Stimulated activated CD4-positive, alpha-beta T cell treated with anti-CD3 and anti-CD28 coated beads, TNF-alpha, amount 100 ng/mL, for 24 hours (primary cell): ENCODE measurements at places on chromosomes 4 and X.

DNA sequence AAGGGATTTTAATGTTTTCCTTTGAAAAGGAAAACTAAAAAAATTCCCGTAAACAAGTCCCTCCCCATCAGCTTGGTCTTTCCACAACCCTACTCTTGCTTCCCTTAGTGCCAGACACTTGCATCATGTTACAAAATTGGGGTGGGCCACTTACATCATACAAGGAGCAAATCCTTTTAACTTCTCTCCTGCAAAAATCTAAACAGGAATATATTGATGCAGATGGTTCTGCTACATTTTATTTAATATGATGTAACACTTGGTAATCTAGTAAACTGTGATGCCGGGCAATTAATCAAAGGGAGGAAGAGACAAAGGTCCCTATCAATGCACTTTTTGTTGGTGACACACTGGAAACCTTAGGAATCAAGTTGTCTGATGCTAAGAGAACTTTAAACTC, 125.3 kb downstream of the UBE2K start:
- DNase-seq = no peak

DNA sequence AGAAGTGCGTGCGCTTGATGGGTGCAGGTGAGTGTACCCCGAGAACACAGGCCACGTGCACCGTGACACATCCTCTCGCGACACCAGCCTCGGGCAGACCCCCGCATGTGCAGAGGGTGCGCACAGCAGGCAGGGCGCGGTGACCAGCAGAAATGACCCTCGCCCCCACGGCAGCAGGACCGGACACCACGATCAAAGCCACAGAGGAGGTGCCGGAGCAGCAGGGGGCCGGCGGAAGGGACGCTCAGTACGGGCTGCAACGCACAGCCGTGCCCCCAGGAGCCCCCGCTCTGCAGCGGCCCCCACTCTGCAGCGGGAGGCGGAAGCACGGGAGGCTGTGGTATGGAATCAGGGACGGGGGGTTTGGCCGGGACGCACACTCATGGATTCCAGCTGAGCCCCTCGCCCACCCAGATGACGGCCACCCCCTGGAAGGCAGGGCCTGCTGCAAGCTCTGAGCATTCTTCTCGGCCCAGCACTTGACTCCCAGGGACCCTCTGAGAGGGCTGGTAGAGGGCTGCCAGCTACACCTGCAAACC, 17.1 kb downstream of the PPP2R3B start:
- no peak for DNase-seq

GRCh38 chr4:106854569-106855351, 181.4 kb downstream of the DKK2 start:
- no peak for DNase-seq

DNA sequence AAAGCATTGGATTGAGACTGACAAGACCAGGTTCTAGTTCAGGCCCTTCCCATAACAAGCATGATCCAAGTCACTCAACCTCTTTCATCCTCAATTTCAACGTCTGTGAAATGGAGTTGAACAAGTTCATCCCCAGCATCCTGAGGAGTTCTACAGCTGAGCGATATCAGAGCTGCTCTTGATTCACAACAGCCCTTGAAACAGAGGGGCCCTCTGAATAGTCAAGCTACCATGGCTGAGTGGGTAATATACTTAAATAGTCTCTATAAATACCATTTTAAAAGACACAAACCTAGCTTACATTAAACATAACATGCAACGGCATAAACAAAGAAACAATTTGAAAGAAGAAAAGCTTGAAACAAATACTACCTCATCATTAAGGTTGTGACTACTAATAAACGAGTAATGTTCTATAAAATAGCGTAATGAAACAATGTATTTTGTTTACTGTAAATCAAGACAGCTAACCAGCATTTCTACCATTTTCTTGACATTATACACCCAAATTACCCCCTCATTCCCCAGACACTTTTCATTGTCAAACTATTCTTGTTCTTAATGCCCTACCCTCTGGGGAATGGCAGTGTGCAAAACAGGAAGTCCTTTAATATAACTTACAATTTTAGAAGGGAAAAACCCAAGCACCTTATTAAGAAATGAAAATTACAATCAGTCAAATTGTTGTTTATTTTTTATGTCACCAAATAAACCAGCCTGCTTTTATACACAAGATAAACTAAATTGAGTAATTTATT, 202.3 kb downstream of the PARM1 start:
- DNase-seq = no peak

DNA sequence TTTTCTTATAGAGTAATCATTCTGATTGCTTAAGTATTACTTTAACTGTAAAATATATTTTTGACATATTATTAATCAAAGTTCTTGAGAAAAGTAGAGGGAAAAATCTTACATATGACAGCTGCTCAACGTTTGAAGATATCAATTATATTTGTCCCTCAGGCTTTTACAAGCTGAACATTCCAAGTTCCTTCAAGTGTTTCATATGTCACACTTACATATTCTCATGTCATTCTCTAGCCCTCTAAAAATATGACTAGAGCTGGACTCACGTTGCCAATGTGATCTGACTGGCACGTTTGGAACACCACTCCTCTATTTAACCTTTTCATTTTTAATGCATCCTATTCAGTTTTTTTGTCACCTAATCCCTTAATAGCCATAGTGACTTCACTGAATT, 492.9 kb downstream of the PCDH18 start:
- no peak for DNase-seq

DNA sequence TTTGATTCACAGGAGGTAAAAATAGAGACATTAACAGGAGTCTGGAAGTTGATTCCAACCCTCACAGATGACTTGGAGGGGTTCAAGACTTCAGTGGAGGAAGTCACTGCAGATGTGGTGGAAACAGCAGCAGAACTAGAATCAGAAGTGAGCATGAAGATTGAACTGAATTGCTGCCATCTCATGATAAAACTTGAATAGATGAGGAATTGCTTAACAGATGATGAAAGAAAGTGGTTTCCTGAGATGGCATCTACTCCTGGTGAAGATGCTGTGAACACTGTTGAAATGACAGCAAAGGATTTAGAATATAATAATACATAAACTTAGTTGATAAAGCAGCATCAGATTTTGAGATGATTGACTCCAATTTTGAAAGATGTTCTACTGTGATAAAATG, 76.5 kb downstream of the RELL1 start:
- no peak for DNase-seq

GRCh38 chr4:170058826-170059225, 30.9 kb downstream of the AADAT start:
- no peak for DNase-seq

DNA sequence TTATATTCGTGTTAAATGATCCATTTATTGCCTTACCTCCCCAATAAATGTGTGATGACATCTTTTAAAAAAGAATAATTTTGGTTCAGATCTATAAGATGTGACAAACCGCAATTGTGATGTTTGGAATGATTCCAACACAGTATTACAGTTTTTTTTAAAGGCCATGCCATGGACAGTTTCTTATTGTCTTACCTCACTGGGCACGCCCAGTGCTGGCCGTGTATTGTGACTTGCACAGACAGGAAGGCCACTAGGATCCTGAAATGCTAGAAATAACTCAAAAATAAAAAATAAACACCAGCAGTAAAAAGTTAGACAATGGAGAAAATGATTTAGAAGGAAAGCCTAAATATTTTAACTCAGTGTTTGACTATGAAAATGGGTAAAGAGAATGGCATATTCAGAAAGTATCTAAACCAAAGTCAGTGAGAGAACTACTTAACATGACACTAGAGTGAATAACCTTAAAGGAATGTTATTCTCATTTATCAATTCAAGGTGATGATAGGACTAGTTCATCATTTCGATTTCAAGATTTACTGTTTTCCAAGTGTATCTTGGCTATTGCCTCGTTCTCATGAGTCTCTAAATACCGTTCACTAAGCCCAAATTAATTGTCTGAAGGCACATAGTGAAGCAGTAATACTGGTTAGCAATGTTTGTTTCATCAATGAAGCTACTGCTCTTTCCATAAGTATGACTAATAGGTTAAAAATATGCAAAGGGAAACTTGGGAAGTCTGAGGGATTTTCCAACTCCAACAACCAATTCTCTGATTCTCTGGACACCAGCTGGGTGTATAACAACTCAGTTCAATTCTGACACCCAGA, 46.1 kb upstream of the VEGFC start:
- no peak for DNase-seq

- no peak for DNase-seq
Measured at GRCh38 chr4:3323071-3323481, 30.3 kb downstream of the RGS12 start.

GRCh38 chr4:134117392-134118183, 84.0 kb downstream of the PABPC4L start:
- no peak for DNase-seq

DNA sequence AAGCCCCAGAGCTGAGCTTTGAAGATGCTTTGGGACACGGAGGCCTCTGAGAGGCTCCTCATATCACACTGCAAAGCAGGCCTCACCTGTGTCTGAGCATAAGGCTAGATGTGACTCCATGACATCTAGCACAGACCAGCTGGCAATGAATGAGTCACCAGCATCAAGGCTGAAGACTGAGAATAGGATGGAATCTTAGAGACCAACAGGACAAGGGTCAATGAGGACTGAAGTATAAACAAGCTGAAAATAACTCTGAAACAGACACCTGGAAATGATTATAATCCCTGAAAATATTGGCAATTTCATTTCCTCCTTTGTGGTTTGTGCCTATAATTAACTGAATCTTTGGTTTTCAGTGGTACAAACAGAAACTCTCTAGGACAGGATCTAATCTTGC, 87.1 kb upstream of the PRPS1 start:
- DNase-seq = no peak

- no peak for DNase-seq
Measured at GRCh38 chr4:11421116-11421515, 7.6 kb downstream of the HS3ST1 start.

DNA sequence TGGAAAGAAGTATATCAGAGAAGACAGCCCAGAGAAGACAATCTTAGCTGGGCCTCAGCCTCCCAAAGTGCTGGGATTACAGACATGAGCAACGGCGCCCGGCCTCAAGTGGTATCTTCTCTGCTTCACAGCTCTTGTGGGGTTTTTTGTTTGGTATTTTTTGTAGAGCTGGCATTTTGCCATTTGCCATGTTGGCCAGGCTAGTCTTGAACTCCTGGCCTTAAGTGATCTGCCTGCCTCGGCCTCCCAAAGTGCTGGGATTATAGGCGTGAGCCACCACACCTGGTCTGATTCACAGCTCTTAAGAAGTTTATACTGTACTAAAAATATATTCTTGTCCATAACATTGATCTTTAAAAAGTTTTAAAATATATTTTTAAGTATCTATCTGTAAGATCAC, 12.4 kb downstream of the UTP3 start:
- no peak for DNase-seq

- no peak for DNase-seq
Measured at GRCh38 chr4:160848901-160849760, 1314.7 kb downstream of the FSTL5 start.

DNA sequence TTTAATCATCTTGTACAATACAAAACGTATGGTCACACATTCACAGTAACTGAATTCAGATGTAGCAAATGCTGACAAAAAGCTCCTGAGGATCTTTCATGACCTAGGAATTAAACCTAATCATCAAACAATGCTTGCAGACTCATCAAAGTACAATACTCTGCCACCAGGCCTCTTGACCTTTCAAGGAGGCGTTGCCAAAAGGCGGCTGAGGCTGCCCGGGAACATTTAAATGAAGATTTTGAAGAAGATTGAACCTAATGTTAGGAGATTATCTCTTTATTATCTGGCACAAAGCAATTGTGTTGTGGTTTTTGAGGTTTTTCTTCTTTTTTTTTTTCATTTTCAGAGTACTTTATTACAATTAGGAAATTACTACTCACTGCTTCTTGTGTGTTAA, 340.5 kb downstream of the GALNTL6 start:
- no peak for DNase-seq

GRCh38 chr4:6925357-6925836, 15.8 kb downstream of the TBC1D14 start:
- no peak for DNase-seq

DNA sequence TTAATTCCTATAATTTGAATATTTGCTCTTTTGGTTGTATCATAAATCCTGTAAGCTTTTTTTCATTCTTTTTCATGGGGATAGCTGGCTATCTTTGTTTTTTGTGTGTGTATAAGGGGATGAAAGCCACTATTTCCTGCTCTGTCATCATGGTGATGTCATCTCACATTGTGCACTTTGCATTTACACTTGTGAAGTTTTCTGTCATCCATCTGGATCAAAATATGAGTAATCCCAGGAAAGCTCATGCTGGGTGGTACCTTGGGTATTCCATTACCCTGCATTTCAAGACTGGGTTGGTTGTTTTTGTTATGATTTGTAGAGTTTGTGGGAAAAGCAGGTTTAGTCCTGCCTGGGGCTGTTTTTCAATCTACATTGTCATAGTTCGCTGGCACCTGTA, 367.3 kb downstream of the CHIC1 start:
- no peak for DNase-seq

DNA sequence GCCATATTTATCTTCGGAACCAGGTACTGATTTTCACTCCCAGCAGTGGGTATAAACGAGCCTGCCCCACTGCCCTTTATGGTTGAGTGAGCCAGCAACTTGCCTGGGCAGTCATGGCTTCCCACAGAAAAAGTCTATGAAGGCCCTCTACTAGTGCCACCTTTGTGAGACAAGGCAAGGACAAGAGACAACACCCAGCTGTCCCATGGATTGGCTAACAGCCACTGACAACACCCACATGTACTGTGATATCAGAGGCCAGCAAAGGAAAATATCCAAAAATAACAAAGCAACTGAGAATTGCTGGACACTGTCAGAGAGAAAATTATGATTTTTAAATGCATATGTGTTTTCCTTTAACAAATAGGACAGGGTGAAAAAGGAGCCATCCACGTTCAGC, 248.4 kb upstream of the TTC29 start:
- DNase-seq = no peak

GRCh38 chr4:8736090-8736825, 135.4 kb downstream of the HMX1 start:
- DNase-seq = no peak

DNA sequence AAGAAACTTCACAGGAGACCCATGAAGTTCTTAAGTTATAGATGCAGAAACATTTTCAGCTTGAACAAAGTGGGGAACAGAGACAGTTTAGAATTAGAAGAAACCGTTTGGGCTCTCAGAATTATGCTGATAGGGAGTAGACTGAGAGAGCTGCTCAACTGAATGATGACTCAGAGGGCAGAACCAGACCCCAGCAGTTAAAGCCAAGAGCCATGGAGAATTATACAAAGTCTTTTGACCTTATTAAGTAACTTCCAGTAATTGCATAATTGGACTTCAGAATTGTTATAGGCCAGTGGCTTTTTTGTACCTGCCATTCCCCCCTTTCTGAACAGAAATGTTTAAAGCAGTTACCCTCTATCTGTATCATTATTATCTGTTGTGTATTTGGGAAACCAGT, 642.1 kb downstream of the CCSER1 start:
- DNase-seq = no peak

DNA sequence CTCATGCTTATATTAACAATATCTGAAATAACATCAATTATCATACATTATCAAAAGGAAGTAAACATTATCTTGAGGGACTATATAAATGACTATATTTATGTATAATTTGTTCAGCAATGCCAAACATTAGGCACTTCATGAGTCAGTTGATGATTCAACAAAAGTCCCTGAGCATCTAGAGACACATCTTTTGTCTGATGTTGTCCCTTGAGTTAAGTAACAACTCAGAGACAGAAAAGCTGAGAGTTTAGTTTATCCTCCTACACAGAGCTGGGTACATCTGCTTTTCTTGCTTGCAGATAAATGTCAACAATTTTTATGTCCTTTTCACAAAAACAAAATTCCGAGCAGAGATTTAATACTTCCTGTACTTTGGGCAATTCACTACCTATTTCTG, 311.1 kb downstream of the INPP4B start:
- DNase-seq = no peak
